ENCODE measurements at places on chromosomes 5 and 9. TPM values are rescaled to one million over a fixed set of nuclear protein-coding genes. Genes with fewer than 3 reads are reported as not detected.

Gene DENND4C
- total RNA-seq, result 14.2 TPM

Gene SNCAIP
- total RNA-seq, result 0.84 TPM

Gene MCIDAS
- not detected for total RNA-seq

- H3K4me1 ChIP-seq, result peaks cover 40% of the 10 kb centered on the region
- H3K4me3 ChIP-seq, result no peak overlapping the region
- H3K27me3 ChIP-seq, result no peaks in the 10 kb centered on the region
- no peak for DNase-seq
- H3K36me3 ChIP-seq, result no peaks in the 10 kb centered on the region
- peak overlapping the region; percentile 47 for H3K27ac ChIP-seq
These were observed 44.0 kb upstream of the GLRX start for GRCh38 chr5:95866435-95867040.

DNA sequence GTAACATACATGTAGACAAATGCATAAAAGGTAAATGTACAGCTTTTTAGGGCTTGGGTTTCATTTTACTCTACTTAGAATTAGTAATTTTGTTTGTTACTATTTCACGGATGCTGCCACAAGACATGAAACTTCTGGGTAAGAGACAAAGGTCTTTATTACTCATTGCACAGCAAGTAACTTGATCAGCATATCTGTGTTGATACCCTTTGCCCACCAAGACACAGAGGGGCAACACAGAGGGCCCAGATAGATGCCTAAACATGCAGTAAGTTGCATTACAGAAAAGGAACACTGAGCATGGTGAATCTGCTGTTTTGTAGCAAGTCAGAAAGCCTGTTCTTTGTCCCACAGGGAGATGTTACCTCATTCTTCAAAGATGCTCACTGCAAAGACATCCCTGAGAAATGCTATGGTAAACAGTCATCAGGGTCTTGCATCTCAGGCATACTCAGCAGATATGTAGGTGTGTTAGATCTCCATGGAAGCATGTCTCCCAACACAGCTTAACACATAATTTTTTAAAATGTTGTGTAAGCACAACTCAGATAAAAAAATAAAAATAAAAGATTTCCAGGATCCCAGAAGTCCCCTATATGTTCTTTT is 10.3 kb downstream of the ITGA2 start:
- DNase-seq, result no peak
- H3K36me3 ChIP-seq, result no peaks in the 10 kb centered on the region
- H3K4me3 ChIP-seq, result no peak overlapping the region
- no peaks in the 10 kb centered on the region for H3K27me3 ChIP-seq
- H3K27ac ChIP-seq, result no peak overlapping the region
- H3K4me1 ChIP-seq, result no peaks in the 10 kb centered on the region

DNA sequence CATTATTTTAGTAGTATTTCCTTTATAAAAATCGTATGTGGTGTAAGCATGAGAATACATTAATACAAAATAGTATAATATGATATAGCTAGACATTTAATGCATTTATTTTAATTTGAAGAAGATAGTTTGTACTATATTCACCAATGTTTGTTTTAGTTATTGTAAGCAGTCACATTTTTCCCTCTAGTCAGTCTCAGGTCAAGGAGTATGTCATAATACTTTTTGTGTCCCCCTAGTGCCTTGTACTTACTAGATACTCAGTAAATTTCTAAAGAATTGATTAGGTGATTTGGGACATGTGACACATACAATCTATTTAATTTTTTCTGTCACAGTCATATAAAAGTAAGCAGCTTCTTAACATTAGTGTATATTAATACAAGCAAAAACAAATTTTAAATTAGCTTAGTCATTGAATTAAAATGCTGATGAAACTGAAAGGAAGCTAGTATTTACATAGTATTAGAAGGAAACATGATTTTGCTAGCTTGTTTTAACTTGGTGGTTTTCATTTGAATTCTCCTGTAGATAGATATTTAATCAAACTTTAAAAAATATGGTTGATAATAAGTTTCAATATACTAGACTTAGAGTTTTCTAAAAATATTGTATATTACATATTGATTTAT is 242.2 kb downstream of the FER start:
- H3K4me3 ChIP-seq, result no peak overlapping the region
- no peak overlapping the region for H3K27ac ChIP-seq
- H3K27me3 ChIP-seq, result no peaks in the 10 kb centered on the region
- no peak for DNase-seq
- no peaks in the 10 kb centered on the region for H3K4me1 ChIP-seq
- H3K36me3 ChIP-seq, result no peaks in the 10 kb centered on the region

GRCh38 chr5:123478546-123478945 is 33.4 kb upstream of the CSNK1G3 start:
- H3K4me1 ChIP-seq, result no peaks in the 10 kb centered on the region
- H3K27ac ChIP-seq, result no peak overlapping the region
- H3K27me3 ChIP-seq, result no peaks in the 10 kb centered on the region
- no peak for DNase-seq
- H3K4me3 ChIP-seq, result no peak overlapping the region
- no peaks in the 10 kb centered on the region for H3K36me3 ChIP-seq

- H3K4me3 ChIP-seq, result no peak overlapping the region
- H3K36me3 ChIP-seq, result no peaks in the 10 kb centered on the region
- no peaks in the 10 kb centered on the region for H3K4me1 ChIP-seq
- H3K27ac ChIP-seq, result no peak overlapping the region
- DNase-seq, result no peak
These were observed 694.5 kb downstream of the TLE1 start for GRCh38 chr9:80994892-80995291.

- H3K27me3 ChIP-seq, result peaks cover 16% of the 10 kb centered on the region
- no peak overlapping the region for H3K4me3 ChIP-seq
- H3K4me1 ChIP-seq, result no peaks in the 10 kb centered on the region
- no peak for DNase-seq
These were observed 16.7 kb downstream of the ABO start for GRCh38 chr9:133258061-133259015.

- H3K27me3 ChIP-seq, result no peaks in the 10 kb centered on the region
- H3K4me3 ChIP-seq, result no peak overlapping the region
- no peaks in the 10 kb centered on the region for H3K4me1 ChIP-seq
- no peak for DNase-seq
- no peaks in the 10 kb centered on the region for H3K36me3 ChIP-seq
These were observed 129.1 kb downstream of the PLK2 start for GRCh38 chr5:58330781-58331180.

All from psoas muscle (tissue), 8 donors.